ENCODE measurements at places on chromosomes 6 and 20.

GRCh38 chr6:93266116-93266817, 153.1 kb downstream of the EPHA7 start:
- no peak for DNase-seq

DNA sequence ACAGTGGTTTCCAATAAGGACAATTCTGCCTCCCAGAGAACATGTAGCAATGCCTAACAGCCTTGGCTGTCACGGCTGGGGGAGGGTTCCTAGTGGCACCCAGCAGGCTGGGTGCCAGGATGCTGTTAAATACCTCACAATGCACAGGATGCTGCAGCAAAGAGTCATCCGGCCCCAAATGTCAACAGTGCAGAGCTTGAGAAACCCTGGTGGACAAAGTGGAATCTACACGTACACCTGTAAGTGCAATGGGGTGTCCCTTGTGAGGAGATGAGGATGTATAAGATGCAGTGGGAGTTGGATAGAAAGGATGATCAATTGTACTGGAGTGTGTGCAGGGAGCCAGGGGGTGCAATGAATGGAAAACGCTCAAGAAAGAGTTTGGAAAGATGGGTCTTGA, 142.4 kb downstream of the FNDC1 start:
- DNase-seq = no peak

DNA sequence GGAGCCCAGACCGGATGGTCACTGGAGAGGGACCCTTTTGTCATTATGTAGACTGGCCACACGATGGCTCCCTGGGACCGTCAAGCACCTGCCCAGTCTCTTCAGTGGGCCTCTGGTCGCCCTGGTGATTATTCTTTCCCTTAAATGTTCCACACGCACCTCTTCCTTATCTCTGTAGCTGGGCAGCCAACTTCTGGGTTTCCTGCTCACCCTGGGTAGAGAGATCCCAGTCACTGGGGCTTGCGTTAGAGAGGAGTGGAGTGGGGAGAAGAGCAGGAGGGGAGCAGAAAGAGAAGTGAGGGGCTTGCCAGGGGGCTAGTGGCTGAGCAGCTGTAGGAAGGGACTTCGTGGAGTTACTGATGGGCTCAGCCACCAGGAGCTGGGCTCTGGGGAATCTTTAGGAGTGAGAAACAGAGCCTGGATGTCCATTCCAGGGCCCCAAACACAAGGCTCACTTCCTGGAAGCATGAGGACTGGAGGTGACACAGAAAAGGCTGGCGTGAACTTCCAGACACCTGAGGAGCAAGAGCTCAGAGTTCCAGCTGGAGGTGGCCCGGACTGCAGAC, 150.1 kb downstream of the DHX35 start:
- no peak for DNase-seq

DNA sequence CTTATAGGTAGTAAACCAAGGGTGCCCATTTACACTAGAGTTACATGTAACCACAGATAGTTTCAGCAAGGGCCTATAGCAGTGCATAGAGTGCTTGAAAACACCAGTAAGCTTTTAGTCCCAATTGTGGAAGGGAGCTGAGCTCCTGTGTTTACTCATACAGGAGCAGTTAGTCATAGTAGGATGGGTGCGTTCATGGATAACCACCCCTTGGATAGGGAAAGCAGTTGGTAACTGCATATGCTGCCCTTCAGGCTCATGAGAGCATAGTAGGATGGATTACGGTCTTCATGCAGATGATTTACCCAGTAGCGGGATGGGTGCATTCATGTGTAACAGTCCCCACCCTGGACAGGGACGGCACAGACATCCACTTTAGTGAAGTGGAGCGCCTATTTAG, 45.1 kb downstream of the OR2B6 start:
- DNase-seq = no peak

DNA sequence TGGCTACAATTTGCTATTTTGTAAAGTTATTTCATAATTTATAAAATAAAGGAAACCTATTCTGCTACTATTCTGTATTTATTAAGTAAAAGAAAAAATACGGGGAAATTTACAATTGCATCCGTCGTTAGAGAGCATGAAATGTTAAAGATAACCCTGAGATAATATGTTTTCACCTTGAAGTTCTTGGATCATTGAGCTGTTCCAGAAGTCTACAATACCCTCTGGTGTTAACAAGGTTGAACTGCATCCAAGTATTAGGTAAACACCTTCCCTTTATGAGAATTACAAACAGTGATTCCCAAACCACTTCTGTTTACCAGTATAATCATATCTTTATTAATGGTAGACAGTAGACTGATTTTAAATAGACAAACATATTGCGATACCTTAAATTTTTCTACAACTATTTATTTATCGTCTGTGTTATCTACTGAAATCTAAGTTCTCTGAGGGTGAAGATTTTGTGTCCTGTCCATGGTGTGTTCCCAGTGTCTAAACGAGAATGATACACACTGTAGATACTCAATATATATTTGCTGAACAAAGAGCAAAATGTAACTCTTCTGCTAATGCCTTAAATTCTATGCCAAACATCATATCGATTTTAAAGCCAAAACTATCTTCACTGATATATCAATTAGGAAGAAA, 28.2 kb downstream of the TBC1D32 start:
- no peak for DNase-seq

Data from activated CD8-positive, alpha-beta memory T cell treated with anti-CD3 and anti-CD28 coated beads for 1 hour (primary cell).